ENCODE measurements at places on chromosomes 16 and 17. TPM values are rescaled to one million over a fixed set of nuclear protein-coding genes. Genes with fewer than 3 reads are reported as not detected.

DNA sequence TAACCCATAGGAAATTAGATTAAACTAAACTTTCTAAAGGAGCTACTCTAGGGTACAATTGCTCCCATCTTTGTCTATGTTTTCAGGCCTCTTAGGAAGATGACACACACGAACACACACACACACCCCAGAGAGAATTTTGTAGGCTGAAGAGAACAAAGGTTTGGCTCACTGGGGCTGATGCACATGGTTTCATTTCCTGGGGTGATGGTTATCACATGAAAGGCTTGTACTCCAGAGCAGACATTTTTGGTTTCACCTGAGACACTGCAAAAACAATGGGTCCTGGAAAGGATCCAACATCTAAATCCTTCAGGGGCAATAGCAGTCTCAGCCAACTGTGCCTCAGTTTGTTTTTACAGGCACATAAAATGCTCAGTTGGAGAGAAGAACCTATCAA, 62.8 kb downstream of the GRB7 start:
- DNase-seq = no peak

DNA sequence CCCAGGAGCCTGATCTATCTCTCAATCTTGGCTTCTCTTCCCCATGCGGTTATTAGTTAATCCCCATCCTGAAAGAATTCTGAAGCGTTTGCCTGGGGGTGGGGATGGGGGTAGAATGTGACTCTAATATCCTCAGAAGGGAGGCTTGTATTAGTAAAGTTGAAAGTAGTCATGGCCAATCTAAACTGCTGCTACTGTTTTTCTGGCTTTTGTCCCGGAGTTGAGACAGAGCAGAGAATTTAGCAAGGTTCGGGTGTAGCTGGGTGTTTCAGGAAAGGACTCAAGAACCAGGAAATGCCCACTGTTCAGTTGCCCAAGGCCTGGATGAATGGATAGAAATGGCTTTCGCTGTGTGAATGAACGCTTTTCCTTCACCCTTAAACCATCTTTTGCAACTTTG, 17.6 kb upstream of the ITGAM start:
- DNase-seq = no peak

DNA sequence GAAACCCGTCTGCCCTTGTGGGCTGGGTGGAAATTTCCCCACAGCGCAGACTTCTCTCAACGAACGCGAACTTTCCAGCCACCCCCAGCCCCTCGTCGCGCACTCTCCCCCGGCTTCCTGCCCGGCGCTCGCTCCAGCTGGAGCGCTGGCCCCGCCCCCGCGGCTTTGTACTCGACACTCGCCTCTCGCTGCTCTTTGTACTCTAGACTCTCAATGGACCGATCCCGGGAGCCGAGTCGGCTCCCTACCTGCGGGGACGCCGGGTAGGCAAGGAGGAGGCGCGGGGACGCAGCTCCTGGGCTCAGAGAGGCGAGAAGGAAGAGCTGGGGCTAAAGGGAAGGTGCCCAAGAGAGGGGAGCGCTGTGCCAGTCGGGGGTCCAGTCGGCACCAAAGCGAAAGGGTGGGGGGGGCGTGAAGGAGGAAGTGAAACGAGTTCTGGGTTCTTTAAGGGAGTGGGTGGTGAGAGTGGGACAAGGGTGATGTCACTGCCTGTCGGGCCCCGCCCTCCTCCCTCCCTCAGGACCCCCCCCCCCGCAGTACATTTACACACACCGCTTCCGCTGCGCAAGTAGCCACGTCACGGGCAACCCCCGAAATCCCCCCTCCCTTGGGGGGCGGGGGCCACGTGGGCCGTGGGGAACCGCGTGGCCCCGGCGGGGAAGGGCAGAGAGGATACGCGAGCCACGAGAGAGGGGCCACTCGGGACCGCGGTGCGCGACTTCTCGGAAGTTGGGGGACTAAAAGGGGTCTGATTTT, 9.7 kb downstream of the KDM6B start:
- peak; percentile 85 for DNase-seq

DNA sequence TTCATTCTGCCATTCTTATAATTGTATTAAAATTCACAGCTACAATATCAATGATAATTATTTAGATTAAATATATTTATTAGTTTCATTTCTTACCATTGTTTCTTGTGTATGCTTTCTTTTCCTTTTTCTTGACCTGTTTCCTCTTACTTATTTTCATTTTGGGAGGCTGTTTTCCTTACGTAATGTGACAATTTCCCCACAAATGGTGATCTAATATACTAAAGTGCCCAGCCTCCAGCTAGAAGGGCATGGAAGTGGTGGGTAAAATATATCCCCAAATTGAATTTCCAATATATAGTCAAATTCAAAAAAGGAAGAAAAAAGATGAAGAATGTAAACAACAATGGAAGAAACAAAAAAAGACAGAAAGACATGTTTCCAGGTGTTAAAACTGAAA, 1.5 kb upstream of the ABCA6 start:
- DNase-seq = no peak

DNA sequence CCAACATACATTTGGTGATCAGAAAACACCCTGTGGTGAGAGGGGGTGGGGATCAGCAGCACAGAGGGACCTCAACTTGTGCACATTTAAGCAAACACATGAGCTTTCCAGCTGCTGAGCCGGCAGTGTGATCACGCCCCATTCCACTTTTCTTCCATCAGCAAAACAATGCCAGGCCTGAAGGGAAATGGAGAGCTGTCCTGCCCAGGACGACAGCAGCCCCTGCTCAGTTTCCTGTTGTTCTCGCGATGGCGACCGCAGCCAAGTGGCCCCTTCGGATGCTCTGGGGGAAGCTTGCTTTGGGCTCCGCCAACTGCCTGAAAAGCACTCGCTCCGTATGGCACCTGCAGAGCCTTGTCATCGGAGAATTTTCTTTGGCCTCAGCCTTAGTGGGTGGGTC, 272.3 kb downstream of the FOXL1 start:
- DNase-seq = no peak

DNA sequence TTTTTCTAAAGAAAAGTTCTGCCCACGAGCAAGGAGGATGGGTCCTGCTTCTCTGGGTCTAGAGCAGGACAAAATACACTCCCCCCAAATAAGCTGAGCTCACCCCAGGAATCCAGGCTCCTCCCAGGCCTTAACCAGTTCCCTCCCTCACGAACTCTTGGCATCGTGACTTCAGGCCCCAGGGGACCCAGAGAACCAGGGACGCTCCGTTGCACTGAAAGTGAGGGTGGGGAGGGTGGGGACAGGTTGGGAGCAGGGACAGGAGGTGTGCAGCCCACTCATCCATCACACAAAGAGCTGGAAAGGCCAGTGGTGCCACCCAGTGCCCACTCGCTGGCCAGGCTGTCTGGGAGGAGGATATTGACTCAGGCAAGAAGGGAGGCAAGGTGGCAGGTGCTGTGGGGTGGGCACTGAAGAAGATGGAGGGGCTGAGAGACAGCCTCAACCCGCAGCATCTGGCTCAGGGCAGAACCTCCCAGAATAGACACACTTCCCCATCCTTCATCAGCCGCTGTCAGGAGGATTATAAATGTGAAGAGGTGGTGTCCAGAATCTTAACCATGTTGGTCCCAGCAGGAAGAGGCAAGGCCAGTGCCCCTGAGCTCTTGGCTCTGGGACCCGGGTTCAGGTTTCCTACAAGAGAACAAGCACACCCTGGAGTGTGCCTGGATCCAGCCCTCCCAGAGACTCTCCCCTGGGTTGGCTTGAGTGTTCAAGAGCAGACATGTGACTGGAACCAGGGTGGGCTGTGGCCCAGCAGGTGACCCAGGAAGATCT, 67.9 kb upstream of the RPL38 start:
- no peak for DNase-seq

CRISPLD2 gene
- 25.0 TPM for polyA plus RNA-seq

DNA sequence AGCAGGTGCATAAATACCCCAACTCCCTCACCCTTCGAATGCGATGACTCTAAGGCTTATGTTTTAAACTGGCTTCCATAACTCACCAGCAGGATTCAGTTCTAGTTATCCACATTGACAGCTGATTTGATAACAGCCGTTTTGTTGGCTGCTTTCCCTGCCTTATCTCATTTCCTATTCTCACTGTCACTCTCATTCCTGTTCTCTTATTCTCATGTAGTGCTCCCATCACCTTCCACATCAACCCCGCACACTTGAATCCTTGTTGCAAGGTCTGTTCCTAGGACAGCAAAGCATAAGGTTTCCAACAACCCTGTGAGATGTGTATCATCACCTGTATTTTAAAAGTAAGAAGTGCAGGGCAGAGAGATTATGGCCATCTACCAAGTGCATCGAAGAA, 344.4 kb downstream of the CDH13 start:
- no peak for DNase-seq

DNA sequence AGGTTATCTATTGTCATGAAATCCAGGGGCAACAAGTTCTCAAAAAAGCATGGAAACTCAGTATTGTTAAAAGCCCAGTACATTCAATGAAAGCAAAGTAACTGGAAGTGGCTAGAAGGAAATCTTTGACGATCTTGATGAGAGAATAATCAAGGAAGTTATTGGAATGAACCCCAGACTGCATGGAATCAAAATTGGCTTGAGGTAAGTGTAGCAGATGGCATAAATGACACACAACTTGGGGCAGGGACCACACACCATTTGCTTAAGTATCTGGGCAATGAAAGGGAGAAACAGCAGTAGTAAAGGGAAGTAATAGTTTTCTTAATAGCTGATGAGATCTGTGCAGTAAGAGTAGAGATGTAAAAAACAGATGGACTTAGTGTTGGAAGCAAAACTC, 238.0 kb downstream of the HS3ST3A1 start:
- no peak for DNase-seq

DNA sequence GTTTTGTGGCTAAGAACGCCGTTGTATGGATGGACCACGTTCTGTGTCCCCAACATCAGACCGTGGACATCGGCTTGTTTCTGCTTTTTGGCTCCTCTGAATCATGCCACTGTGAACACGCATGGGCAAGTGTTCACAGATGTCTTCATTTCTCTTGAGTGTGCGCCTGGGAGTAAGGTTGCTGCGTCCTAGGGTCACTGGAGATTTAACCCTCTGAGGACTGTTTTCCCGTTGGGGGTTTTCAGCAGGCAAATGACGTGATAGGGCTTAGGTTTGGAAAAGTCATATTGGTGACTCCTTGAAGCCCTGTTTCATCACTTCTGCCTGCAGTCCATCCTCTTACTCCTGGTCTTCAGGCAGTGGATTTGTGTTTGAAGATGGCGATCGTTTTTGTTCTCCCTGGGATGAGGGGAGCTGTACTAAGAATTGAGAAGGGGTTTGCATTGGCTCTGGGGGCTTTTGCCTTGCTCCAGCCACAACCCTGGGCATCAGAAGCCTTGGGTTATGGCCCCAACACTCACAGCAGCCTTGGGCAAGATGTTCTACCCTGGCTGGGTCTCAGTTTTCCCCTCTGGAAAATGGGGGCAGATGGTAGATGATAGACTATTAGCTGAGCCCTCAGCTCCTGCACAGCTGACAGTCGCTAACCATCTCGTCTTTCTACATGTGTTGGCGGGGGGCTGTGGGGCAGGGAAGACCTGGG, 67.2 kb upstream of the CIBAR2 start:
- DNase-seq = no peak

KRTAP4-3 gene
- polyA plus RNA-seq = not detected

- DNase-seq = no peak
Measured at GRCh38 chr16:14958970-14959369, 15.9 kb upstream of the PDXDC1 start.

DNA sequence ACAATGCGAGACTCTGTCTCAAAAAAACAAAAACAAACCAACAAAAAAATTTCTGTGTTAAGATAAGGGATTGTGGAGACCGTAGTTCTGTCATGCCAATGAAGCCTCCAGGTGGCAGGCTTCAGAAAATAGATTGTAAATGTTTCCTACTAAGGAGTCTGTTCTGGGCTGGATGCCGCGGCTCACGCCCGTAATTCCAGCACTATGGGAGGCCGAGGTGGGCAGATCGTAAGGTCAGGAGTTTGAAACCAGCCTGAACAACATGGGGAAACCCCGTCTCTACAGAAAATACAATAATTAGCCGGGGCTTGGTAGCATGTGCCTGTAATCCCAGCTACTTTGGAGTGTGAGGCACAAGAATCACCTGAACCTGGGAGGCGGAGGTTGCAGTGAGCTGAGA, 4.4 kb upstream of the SNX29 start:
- no peak for DNase-seq

DNA sequence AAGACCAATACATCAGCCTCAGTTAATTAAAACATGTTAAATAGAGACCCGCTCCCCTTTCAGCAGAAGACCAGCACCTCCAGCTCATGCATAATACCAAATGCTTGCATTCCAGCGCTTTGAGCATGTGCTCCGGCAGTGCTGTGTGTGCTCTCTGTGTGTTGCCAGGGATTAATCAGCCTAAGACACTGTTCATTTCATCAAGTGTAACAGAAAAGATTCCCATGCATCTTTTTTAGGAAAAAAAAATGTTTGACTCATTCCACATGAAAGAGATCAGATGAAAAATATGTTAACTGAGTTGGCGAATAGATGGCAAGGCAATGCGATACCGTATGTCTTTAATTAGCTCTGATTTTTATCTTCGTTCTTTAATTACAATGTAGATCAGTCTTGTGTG, 187.6 kb downstream of the RPTOR start:
- DNase-seq = no peak

DNA sequence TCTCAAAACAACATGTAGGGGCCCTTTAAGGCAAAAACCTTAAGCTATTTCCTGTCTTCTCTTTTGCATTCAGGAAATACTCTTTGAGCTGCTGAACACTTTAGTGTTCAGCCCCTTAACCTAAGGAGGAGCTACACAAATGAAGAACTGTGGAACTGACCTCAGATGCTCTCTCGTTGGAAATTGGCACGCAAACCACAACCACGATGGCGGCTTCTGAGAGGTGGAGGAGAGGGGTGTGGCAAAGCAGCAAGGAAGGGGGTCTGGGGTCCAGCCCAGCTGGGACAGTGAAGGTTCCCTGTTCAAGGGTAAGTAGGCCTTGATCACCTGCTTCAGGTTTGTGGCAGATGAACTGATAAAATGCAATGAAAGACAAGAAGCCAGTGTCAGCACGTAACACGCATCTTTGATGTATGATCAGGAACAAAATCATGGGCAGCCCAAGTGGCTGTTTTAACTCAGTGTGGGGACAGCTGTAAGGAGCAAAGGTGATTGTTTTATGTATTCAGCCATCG, 291.6 kb upstream of the TNRC6C start:
- no peak for DNase-seq

GRCh38 chr17:73387746-73388577, 76.2 kb upstream of the CDC42EP4 start:
- no peak for DNase-seq

MVD gene
- 34.1 TPM for polyA plus RNA-seq

ATP6V0A1 gene
- 35.2 TPM for polyA plus RNA-seq

GRCh38 chr16:78538919-78539318, 439.5 kb downstream of the WWOX start:
- DNase-seq = no peak

DNA sequence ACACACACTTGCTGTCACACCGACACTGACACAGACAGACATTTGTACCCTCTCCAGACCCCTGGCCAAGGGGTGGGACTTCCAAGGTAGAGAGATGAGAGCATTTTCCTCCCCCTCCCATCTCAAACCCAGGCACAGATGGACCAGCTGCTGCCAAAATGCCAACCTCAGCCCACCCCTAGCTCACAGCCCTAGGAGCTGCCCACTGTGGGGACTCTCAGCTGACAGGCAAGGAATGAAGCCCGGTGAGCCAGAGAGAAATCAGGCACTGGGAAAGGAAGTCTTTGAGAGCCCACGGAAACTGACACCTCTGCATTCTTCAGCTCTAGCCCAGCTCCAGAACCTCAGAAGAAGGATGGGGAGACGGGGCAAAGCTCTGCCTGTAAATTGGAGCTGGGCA, 2.8 kb downstream of the ETV4 start:
- DNase-seq = no peak

RAMP2 gene
- 46.4 TPM for polyA plus RNA-seq
